Naive thymus-derived CD8-positive, alpha-beta T cell (primary cell): ENCODE measurements at places on chromosomes 7 and 10.

DNA sequence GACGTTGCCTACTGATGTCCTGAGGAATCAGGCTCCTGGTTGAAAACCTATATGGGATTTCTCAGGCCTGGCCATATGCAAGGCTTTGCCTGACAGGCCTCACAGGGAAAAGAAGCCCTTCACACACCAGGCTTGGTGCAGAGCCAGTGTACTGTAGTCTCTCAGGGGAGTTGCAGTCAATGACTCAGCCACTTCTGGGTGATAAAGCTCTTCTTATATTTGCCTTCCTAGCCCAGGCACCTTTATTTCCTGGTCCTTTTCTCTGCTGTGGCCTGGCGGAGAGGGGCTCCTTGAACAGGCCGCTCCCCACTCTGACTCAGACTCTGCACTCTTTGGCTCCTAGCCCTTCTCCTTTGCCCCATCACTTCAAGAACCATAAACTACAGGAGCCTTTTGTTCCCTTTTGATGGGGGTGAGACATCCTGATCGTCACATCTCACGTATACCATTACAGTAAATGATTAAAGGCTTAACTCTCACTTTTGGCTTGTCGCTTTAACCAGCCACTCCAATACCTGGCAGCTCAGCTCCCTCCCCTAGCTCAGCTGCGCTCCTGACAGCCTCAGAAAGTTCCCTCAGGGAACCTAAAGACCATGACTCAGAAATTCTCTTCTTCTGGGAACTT, 33.5 kb downstream of the DPY19L1 start:
- no peak for DNase-seq

DNA sequence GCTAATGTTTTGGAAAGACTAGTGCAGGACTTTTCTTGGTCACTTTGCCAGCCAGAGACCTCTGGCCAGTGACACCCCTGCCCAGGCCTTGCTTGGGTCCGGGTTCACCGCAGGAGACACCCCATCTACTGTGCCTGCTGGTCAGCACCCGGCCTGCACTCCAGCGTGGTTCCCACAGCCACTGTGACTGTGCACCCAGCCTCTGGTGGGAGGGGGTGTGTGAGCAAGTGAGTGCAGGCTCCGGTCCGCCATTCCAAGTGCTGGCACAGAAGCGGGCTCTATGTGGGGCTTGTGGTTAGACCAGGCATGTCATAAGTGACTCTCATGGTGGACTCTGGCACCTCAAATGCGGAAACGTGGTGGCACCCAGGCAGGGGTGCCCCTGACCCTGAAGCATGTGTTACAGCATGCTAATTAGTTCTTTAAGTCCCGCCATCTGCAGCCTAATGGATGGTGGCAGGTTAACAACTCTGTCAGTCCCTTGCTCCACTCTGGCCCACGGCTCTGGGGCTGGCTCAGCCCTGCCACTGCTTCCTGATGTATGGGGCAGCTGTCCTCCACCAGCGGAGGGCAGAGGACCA, 311.9 kb upstream of the HGF start:
- DNase-seq = no peak

- DNase-seq = no peak
These were observed 1.9 kb downstream of the PTEN start for GRCh38 chr10:87865241-87865881.

- DNase-seq = no peak
These were observed 431.4 kb downstream of the DNAJB6 start for GRCh38 chr7:157768198-157768597.

DNA sequence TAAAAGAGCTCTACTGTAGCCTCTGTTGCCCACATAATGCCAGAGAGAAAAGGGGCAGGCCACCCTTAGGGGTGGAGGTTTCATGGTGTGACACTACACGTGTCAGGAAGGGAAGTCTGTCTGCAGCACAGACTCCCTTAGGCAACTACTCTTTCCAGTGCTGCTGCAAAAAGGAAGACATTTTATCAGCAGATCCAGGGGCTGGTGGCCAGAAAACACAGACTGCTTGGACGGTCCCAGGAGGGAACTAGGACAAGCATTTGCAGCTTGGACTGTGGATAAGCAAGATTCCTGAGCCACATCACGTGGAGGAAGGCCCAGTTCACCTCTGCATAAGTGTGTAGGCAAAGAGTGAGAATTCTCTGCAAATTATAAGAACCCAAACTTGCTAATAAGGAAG, 220.8 kb downstream of the FANK1 start:
- no peak for DNase-seq

- no peak for DNase-seq
These were observed 33.4 kb downstream of the PRKAR2B start for GRCh38 chr7:107077699-107078516.

DNA sequence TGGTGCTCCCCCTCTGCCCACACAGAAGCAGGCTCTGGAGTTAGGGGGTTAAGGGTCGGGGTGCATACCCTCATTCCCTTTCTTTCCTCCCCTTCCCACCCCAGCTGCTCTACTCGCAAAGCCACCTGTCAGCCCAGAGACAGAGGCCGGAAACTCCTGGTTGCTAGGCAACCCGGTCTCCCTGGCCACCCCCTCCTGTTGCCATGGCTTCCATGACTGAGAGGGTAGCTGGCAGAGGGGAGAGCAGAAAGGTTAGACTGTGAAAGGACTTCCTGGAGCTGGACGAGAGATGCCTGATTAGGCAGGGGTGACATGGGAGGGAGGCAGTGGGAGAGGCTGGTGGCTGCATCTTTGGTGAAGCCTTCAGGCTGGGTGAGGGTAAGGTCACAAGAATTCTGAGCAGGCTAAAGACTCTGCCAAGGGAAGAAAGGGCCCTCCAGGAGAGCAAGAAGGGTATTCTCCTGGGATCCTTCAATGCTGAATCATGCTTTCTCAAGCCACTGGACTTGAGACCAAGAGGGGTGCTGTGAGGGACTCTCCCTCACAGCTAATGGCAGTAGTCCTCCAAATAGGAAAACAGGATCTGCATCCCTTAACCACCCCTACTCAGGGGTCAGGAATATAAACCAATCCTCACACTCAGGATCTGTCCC, 5.4 kb downstream of the PSD start:
- DNase-seq = no peak

GRCh38 chr7:128718967-128719642, 20.1 kb upstream of the CALU start:
- DNase-seq = no peak

GRCh38 chr7:121966276-121966934, 93.4 kb downstream of the PTPRZ1 start:
- no peak for DNase-seq

DNA sequence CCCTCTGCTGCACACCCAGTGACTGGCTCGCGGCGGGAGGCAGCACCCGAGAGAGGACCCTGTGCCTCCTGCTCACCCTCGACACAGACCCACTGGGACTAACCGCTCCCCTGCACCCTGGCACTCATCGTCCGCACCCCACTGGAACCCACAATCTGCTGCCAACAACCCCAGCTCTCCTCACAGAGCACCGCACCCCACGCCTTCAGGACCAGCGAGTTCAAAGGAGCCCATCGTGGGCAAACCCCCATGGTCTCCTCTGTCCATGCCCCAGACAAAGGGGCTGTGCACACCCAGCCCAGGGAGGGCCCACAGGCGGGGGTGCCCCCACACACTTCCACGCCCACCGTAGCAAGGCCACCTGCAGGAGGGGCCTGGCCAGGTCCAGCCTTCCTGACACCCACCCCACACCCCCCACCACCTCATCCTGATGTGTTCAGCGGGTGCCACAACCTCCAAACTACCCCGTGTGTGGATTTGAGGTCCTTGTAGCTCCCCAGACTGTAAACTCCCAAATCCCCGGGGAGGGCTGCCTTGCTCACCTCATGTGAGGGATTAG, 14.0 kb downstream of the RASGEF1A start:
- no peak for DNase-seq

DNA sequence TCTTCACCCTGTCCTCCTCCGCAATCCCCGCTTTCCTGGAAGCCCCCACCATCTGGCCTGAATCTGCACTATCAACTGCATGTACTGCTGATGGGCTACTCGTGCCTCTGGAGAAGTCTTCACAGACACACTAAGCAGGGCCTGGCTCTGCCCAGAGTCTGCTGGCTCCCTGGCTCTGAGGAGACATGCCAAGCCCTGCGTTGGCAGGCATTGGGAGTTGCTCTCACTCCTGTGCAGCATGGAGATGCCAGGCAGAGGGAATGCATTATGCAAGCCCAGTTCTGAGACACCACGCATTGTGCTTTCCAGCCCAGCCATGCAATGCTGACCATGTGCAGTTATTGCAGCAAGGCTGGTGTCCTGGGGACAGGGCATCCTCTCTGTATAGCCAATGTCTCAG, 314.6 kb downstream of the CXCL12 start:
- DNase-seq = no peak

DNA sequence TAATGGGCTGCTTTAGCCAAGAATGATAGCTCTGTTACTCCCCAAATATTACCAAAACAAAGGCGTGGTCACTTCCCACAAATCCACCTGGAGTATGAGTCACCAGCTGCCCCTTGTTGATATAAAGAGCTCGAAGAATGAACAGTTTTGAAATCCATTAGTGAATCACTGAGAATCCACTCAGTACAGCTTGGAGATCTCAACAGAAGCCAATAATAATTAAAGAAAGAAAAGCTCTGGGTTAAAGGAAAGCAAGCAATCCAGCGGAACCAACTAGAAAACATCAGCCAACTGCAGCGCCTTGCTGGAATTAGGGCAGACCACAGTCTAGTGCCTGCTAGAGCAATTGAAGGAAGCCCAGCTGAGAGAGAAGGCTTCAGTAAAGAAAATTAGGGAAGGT, 576.0 kb upstream of the C7orf33 start:
- no peak for DNase-seq

GRCh38 chr10:93376372-93377293, 105.5 kb downstream of the MYOF start:
- DNase-seq = peak; percentile 76

- DNase-seq = no peak
These were observed 6.1 kb upstream of the DEPP1 start for GRCh38 chr10:44984671-44985101.
